ENCODE measurements at places on chromosomes 4 and X. TPM values are rescaled to one million over a fixed set of nuclear protein-coding genes. Genes with fewer than 3 reads are reported as not detected.

The CLCN3 gene
- polyA plus RNA-seq, result 48.7 TPM

The S100P gene
- 5.0 TPM for polyA plus RNA-seq

The MAGED4 gene
- polyA plus RNA-seq, result 23.9 TPM

The LUZP4 gene
- polyA plus RNA-seq, result not detected

The GLOD5 gene
- polyA plus RNA-seq, result 3.9 TPM

The RIBC1 gene
- polyA plus RNA-seq, result 1.7 TPM

The LRRC66 gene
- 7.8 TPM for polyA plus RNA-seq

The MAGEB17 gene
- not detected for polyA plus RNA-seq

The PRSS48 gene
- polyA plus RNA-seq, result not detected

The UGT2A3 gene
- polyA plus RNA-seq, result 285 TPM

The CABS1 gene
- not detected for polyA plus RNA-seq

The DCAF8L2 gene
- polyA plus RNA-seq, result 0.03 TPM

The FAM47A gene
- polyA plus RNA-seq, result not detected

DNA sequence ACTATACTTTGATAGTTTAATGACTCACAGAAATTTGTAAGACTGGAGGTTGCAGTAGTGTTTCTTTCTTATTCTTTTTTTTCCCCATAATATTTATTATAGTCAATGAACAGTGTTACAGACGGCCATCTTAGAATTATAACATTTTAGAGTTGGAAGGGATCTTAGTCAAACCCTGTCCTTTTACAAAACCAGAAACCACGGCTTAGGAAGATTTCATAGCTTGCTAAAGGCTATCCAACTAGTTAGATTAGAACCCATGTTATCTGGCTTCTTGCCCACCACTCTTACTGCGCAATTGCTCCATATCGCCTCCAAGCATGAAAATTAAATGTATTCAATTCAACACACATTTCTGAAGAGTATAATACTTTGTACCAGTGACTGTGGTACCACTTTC is 1.1 kb downstream of the XIAP start:
- DNase-seq, result no peak

DNA sequence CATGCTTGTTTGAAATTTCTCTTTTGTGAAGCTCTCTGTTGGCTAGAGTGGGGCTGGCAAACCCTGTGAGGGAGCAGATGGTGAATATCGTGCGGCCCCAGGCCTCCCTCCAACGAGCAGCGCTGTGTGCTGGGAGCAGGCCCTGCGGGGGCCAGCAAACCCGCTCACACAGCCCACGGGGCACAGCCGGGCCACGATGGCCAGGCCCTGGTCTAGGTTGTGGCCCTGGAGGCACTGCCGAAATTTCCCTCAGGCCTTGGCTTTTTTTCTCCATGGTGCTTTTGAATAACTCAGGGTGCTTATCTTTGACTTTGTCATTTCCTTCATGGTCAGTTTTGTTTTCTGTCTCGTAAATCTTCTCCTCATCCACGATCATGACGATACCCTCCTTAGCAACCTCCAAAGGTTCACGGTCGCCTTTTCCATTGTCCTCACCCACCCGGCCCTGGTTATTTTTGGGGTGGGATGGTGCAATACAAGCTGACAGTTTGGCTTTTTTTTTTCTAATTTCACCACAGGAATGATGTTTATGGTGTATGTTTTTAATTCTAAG is 20.7 kb downstream of the PCGF3 start:
- no peak for DNase-seq

DNA sequence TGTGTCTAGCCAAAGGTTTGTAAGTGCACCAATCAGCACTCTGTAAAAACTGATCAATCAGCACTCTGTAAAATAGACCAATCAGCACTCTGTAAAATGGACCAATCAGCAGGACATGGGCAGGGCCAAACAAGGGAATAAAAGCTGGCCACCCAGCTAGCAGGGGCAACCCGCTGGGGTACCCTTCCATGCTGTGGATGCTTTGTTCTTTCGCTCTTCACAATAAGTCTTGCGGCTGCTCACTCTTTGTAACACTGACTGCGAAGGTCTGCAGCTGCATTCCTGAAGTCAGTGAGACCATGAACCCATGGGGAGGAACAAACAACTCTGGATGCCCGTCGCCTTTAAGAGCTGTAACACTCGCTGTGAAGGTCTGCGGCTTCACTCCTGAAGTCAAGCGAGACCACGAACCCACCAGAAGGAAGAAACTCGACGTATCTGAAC is 14.3 kb downstream of the HNRNPDL start:
- no peak for DNase-seq

- DNase-seq, result no peak
Measured at GRCh38 chrX:12447448-12448064, 309.3 kb downstream of the FRMPD4 start.

DNA sequence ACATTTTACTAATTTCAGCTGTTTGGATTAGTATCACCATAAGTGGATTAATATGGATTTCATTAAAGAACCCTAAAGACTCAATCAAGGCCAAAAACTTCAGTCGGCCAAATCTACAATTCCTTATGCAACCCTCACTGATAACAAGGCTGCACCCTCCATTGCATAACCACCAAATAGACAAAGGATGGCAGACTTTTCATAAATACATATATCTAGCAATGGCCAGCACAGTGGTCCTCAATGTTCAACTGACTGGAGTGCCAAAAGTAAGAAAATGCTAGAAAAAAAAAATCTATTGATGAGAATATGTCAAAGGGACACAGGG is 46.6 kb downstream of the MID1IP1 start:
- no peak for DNase-seq

- DNase-seq, result no peak
Measured at GRCh38 chr4:52408471-52408870, 250.6 kb downstream of the USP46 start.

DNA sequence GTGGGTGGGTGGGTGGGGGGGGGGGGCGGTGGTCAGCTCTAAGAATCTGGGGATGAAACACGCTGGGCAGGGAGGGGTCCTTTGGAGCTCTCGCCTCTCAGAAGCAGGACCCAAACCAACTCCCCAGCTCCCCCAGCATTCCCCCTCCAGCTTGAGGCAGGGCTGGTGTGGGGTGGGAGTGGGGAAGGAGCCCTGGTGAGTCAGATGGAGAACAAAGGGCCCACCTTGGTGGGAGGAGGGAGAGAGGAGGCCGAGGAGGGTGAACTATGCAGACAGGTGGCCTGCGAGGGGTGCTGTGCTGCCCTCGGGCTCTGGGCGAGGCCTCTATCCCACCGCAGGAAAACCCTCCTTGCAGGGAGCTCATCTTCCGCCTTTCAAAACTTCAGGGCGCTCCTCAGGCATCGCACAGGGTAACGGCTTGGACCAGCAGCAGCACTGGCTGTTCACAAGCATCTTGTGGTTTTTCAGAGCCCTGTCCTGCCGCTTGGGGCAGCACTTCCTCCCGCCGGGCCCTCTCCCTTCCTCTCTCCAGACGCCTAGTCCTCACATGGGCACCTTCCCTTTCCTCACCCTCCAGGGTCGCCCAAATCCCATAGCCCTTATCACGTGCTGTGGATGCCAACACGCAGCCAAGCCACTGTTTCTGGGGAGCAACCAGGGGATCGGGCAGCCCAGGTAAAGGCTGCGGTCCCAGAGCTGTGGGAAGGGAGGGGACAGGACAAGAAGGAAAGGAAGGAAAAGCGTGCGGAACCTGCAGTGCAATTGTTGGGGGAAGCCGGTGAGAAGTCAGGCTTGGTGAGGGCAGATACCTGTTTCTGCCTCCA is 34.0 kb upstream of the GRPEL1 start:
- DNase-seq, result peak; percentile 56

- peak; percentile 27 for DNase-seq
Measured at GRCh38 chrX:38154340-38154739, 66.3 kb downstream of the SRPX start.

DNA sequence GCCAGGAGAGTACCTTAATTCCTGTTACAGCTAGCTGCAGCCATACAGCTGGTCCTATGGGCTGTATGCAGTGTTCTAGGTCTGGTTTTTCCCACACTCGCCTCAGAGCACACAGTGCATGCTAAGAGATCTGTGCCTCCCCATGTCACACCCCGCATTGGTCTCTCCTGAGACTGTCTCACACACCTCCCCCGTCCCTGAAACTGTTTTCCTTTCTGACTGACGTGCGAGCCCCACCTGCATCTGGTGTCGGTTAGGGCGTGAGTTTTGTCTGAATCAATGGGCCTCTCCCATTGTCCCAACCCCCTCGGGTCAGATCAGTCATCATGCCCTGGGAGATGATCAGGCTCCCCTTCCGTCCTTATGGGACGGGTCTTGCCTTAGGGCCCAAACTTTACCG is 3.4 kb upstream of the UGT8 start:
- DNase-seq, result no peak

DNA sequence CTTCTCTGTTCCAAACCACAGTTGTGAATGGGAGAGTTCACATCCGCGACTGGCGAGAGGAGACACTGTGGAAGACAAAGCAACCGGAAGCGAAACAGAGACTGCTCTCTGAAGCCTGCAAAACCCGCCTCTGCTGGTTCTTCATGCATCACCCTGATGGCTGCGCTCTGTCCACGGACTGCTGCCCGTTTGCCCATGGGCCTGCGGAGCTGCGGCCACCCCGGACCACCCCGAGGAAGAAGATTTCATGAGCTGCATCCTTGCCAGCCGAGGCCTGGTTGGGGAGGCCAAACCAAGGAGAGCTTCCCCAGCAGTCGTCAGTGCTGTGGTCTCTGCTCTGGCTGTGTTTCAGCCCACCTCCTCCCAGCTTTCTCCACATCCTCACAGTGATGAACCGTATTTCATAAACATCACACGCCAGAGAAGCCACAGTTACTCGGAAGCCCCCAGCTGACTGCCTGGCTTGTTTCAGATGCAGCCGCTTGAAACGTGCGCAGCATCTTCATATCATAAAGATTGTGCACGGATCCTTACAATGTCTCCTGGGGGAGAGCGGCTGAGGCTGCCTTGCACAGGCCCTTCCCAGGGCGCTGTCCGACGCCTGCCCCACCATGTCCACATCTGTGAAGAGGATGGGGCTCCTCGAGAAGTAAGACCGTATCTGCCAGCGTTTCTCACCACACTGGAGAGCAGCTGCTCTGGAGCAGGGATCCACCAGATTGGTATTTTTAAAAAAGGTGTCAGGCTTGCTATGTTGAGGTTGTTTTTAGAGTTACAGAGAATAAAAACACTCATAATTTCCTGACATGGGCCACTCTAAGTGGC is 35.4 kb downstream of the TRMT44 start:
- no peak for DNase-seq

DNA sequence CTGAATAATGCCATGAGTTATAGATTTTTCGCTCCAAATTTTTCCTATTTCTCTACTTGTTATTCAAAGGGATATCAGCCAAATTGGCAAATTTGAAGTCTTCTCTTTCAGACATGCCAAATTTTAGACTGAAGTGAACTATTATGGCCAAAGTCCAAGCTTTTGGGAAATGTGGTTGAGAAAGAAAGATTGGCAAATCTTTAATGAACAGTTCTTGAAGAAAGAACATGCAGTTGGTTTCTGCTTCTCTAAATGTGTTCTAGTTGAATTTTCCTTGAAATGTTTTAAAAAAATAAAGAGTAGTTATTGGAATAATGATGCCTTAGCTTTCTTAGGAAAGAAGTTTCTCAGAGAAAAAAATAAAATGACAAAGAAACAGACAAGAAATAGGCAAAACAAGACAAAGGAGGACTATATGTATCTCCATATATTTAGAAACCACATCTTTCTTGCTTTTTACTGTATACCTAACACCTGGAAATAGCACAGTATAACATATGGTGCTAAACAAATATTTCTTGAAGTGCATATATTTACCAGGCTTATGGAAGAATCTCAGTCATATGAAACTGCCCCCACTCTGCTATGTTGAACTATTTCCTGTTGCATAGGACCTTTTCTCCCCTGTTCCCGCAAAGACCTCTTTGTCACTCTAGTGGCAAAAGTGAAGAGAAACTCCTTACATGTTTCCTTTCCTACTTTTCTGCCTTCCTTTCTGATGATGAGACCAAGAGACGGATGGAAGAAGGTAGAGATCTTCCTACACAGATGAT is 250.0 kb downstream of the ARHGAP24 start:
- no peak for DNase-seq

DNA sequence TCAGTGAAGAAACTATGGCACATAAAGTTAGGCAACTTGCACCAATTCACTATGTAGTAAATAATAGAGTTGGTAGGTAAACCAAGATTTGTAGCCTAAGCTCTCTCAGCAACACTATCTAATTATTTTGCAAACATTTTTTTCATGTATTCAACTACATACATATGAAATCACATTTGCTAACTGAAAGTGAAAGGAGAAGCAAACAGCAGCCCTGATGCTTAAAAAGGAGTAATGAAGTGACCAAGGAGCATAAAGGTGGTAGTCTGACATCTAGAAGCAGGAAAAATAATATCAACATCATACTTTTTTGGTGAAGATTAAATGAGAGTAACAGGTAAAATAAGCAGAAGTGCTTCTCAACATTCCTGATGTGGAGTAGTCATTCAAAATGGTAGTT is 603.7 kb downstream of the GRXCR1 start:
- no peak for DNase-seq

Measured in large intestine (tissue), 12 donors.